ENCODE measurements at places on chromosomes 6 and 20. TPM values are rescaled to one million over a fixed set of nuclear protein-coding genes. Genes with fewer than 3 reads are reported as not detected.

DNA sequence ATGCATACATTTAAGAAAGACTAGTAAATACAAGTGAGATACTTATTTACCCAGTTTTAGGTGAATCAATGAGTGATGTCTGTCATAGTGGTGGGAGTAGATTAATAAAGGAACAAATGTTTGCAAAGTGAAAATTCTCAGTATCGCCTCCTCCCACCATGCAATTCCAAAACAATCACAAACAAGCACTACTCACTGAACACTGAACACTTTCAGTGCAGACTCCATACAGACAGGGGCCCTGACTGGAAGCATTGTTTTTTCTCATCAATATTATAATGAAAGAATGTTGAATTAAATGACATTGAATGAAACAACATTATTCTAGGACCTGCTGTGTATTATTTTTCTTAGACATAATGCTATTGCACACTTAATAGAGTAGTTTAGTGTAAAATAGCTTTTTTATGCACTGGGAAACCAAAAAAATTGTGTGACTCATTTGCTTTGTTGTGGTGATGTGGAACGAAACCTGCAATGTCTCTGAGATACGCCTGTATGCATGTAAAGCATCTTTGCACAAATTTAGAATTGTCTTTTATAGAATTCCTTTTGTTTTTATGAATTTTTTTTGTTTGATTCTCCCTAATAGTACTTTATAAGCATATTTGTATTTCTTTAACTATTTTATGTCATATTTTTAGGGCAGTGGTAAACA, 317.5 kb downstream of the UTRN start:
- no peak for DNase-seq
- H3K27me3 ChIP-seq = no peaks in the 10 kb centered on the region
- no peak overlapping the region for H3K27ac ChIP-seq
- no peaks in the 10 kb centered on the region for H3K36me3 ChIP-seq
- no peaks in the 10 kb centered on the region for H3K4me1 ChIP-seq

DNA sequence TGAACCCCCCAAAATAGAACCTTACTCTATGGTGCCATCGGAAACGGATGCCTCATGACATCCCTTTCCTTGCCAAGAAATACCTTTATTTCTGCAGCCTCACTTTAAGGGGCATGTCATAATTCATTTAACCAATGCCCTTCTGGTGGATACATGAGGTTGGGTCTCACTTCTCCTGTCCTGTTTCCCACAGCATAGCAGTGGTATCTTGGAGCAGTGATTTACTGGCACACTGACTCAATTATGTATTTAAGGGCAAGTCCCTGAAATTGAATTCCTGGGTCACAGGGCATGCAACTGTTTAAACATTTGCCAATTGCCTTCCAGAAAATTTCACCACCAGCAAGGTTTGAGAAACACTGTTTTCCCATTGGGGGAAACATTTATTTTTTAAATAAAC, 639 bp upstream of the LBP start:
- H3K36me3 ChIP-seq = no peaks in the 10 kb centered on the region
- H3K4me3 ChIP-seq = no peak overlapping the region
- H3K27me3 ChIP-seq = peaks cover 5% of the 10 kb centered on the region
- H3K27ac ChIP-seq = no peak overlapping the region

GRCh38 chr6:39210450-39210849, 18.8 kb downstream of the KCNK5 start:
- H3K36me3 ChIP-seq = no peaks in the 10 kb centered on the region
- no peak overlapping the region for H3K27ac ChIP-seq
- H3K27me3 ChIP-seq = no peaks in the 10 kb centered on the region
- DNase-seq = no peak

DNA sequence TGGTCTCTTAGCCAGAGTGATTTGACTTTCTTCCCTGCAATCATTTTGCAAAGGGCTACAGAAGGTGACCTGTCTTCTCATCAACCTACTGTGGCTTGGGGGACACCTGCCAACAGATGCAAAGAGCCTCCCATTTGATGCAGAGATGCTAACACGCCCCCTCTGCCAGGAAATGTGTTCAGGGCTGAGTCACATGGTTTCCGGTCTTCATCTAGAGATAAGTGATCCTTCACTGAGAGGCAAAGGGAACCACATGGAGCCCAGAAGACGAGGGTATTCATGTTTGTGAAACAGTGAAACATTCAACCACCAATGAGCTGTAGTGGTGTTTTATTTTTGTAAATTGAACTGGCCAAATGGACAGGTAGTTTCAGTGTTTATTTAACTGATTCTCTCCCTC, 109.0 kb upstream of the RIN2 start:
- no peaks in the 10 kb centered on the region for H3K36me3 ChIP-seq
- no peaks in the 10 kb centered on the region for H3K27me3 ChIP-seq
- H3K27ac ChIP-seq = no peak overlapping the region

Gene FAM83C
- total RNA-seq = not detected

Data from fibroblast of lung (primary cell).